Anterior cingulate cortex (tissue), 58 donors: ENCODE measurements at places on chromosomes 1 and 21.

GRCh38 chr21:26224366-26224765 is 53.8 kb upstream of the APP start:
- DNase-seq = no peak

GRCh38 chr1:57951390-57951789 is 527.5 kb upstream of the DAB1 start:
- no peak for DNase-seq

DNA sequence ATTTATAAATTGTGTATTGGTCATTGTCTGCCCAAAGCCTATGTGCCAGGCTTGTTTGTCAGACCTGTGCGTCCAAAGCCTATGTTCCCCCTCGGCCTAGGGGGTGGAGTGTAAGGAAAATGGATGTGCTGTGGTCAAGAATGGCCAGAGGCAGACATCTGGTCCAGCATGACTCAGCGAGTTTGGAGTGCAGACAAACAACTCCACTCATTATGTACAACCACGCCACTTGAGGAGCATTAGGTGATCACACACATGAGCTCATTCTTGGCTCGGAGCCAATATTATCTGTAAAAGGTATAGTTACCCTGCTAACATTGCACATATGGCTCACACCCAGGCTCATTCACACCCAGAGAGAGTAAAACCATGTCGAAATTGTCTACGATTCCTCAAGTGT is 1047.6 kb upstream of the ADGRL4 start:
- DNase-seq = no peak

GRCh38 chr1:210650403-210650802 is 321.7 kb downstream of the HHAT start:
- no peak for DNase-seq

DNA sequence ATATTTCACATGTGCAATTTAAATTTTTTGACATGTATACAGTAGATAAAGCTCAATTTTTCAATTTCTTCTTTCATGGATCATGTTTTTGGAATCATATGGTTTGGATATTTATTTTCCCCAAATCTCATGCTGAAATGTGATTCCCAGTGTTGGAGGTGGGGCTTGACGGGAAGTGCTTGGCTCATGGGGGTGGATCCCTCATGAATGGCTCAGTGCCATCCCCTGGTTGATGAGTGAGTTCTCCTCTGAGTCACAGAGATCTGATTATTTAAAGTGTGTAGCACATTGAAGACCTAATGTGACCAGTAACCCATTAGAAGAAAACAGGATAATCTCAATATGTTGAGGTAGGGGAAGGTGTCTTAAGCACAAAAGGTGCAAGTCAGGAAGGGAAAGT is 9.1 kb upstream of the IFI16 start:
- peak; percentile 24 for DNase-seq

DNA sequence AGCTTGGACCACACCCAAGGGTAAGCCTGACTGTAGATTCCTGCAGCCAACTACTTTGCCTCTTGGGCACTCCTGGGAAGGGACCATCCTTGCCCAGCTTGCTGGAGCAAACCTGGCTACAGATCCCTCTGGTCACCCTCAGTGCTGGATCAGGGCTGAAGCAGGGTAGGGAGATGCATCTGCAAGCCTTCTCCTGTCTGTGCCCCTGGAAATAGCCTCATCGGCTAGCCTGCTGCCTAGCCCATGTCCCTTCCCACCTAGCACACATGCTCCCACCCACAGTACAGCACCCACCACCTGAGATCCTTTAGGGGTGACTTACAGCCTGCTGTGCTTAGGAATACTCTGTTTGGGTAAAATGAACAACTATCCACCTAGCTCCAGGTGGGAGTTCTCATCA is 177.3 kb upstream of the HMGB4 start:
- DNase-seq = no peak

- no peak for DNase-seq
Measured at GRCh38 chr1:173454966-173455524, 22.1 kb upstream of the PRDX6 start.

DNA sequence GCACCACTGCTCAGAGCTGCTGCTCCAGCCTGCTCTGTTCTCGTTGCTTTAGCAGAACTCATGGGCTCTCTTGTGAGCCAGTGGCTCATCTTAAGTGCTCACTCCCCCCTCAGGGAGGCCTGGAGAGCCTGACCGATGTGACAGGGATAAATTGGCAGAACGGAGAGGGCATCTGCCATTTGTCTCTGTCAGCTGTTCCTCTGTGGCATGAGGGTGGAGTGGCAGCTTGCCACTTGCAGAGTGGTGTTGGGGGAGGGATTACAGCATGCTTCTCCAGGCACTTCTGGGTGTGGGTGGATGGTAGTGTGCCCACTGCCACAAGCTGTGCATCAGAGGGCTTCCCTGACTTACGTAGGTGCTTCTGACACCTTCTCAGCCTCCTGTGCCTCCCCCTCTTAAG is 229.5 kb downstream of the PAPPA2 start:
- no peak for DNase-seq

DNA sequence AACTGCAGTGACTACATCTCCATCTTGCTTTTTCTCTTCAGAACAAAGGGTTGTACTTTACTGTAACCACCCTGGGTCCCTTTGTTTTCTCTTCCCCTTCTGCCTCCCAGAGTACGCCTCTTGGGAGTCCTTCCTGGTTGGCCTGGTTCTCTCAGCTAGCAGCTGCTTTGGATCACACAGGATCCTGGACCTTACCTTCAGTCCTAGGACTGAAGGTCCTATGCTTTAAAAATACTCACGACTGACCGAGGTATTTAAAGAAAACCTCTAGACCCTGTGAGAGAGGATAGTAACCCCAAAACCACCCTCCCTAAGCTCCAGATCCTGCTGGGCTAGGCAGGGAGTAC is 4.8 kb downstream of the TRIM45 start:
- no peak for DNase-seq

GRCh38 chr1:37616330-37616729 is 18.4 kb downstream of the RSPO1 start:
- DNase-seq = no peak

DNA sequence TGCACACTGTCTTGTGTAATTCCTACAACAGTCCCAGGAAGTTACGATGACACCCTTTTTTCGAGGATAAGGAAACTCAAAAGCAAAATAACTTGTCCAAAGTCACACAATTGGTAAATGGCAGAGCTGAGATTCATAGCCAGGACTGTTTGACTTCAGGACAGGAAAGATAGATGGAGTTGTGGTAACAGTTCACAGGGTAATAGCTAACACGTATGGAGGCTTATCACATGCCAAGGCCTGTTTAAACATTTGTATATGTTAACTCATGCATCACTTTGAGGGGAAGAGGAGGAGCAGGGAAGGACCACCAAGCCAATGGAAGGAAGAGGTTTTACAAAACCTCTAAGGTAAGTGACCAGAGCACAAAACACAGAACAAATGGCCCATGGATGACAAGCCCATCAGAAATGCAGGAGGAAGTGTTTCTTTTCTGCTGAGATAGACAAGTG is 2.8 kb downstream of the DHCR24 start:
- DNase-seq = no peak

- DNase-seq = no peak
Measured at GRCh38 chr1:36625935-36626310, 143.2 kb upstream of the CSF3R start.

- no peak for DNase-seq
Measured at GRCh38 chr1:7422081-7422480, 349.0 kb upstream of the VAMP3 start.

DNA sequence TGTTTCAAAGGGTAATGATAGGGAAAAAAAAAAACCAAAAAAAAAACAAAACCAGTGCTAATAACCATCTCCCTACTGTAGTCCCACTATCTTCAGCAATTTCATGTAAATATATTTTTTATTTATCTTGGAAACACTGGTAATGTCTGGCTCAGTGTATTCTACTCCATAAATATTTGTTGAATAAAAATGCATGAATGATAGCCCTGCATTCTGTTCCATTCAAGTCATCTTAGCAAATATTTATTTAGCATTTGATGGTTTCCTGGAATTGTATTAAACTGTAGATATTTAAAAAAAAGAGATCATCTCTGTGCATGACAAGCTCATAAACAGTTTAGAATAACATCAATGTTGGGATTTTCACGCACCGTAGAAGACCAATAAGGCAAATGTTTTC is 24.2 kb downstream of the IL23R start:
- no peak for DNase-seq

GRCh38 chr1:45155423-45155822 is 51.0 kb downstream of the ZSWIM5 start:
- no peak for DNase-seq

- no peak for DNase-seq
Measured at GRCh38 chr1:43754892-43755291, 47.6 kb downstream of the ST3GAL3 start.
